ENCODE measurements at places on chromosomes 3 and 15. TPM values are rescaled to one million over a fixed set of nuclear protein-coding genes. Genes with fewer than 3 reads are reported as not detected.
A peak's percentile ranks its signal among the peaks of the same experiment; 100 is the strongest.

CLRN1 gene
- total RNA-seq, result not detected

CNOT10 gene
- total RNA-seq, result 39.0 TPM

IQCF5 gene
- not detected for total RNA-seq

GOLGA8K gene
- total RNA-seq, result not detected

STRIT1 gene
- not detected for total RNA-seq

CRBN gene
- 46.8 TPM for total RNA-seq

EHD4 gene
- 4.9 TPM for total RNA-seq

VIPR1 gene
- 0.04 TPM for total RNA-seq

CYP8B1 gene
- total RNA-seq, result 0.90 TPM

TMEM45A gene
- total RNA-seq, result 14.8 TPM

KNL1 gene
- 34.5 TPM for total RNA-seq

OR5H1 gene
- total RNA-seq, result not detected

- no peaks in the 10 kb centered on the region for H3K36me3 ChIP-seq
- H3K4me3 ChIP-seq, result no peak overlapping the region
- DNase-seq, result no peak
- no peak overlapping the region for H3K27ac ChIP-seq
- peaks cover 37% of the 10 kb centered on the region for H3K4me1 ChIP-seq
These were observed 7.5 kb downstream of the PLA2G4F start for GRCh38 chr15:42148808-42149492.

- no peak for DNase-seq
- no peak overlapping the region for H3K27ac ChIP-seq
- H3K36me3 ChIP-seq, result no peaks in the 10 kb centered on the region
These were observed 376.4 kb upstream of the GBE1 start for GRCh38 chr3:82137861-82138260.

GRCh38 chr15:95078003-95078402 is 846.6 kb downstream of the MCTP2 start:
- no peak overlapping the region for H3K4me3 ChIP-seq
- H3K36me3 ChIP-seq, result no peaks in the 10 kb centered on the region
- H3K27ac ChIP-seq, result no peak overlapping the region

DNA sequence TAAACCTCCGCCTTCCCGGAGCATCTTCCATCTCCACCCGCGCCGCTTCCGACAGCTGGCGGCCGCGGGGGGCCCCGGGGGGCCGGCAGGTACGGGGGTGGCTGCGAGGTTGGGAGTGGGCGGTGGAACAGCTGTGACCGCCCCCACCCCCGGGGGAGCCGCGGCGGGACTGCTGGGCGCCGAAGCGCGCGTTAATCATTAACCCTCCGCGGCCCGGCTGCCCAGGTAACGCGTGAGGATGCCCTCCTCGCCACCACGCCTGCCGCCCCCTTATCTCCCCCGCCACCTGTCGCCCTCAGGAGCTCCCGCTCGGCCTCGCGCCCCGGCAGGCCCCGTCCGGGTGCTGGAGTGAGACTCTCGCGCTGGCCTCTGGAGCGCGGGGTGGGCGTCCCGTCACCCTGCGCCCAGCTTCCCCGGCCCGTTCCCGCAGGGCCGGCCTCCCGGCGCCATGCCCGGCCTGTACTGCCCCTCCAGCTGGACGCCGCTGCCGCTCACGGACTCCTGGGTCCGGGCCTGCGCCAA is 757 bp downstream of the VWA5B2 start:
- peaks cover 11% of the 10 kb centered on the region for H3K4me1 ChIP-seq
- peaks cover 68% of the 10 kb centered on the region for H3K27me3 ChIP-seq
- peak overlapping the region; percentile 56 for H3K4me3 ChIP-seq
- no peaks in the 10 kb centered on the region for H3K36me3 ChIP-seq

DNA sequence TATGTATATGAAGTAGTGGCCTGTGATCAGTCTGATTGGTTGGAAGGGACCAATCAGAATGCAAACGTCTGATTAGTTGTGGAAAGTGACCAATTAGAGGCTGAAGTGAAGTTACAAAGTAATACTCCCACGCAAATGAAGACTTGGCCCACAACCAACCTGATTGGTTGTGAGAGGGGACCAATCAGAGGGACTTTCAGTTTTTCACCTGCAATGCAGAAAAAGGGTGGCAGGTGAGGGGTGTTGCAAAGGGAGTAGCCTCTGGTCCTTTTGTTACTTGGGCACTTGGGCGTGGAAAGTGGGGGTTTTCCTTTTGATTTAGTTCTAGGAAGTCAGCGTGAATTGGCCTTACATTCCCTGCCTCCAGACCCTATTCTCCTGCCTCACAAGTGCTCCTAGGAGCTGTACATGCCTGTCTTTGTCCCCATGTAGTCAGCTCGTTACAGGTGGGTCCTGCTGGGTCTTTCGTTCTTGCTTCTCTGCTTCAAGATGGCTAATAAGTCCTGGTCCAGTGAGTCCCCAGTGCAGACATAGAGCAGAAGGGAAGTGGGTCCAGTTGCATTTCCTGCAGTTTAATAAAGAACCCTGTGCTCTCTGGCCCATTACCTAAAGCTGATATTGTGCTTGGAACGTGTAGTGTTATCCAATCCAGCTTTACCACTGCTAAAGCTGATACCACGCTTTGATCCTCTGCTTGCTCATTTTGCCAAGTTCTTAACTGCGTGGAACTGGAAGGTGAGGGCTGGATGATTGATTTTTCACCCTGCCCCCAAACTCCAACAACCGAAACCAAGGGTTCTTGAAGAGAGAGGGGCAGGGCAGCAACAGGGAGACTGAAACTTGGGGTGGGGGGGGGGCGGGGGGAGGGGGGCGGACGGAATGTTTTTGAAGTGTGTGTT is 46.0 kb upstream of the CD47 start:
- DNase-seq, result no peak
- no peaks in the 10 kb centered on the region for H3K27me3 ChIP-seq
- H3K4me1 ChIP-seq, result no peaks in the 10 kb centered on the region

DNA sequence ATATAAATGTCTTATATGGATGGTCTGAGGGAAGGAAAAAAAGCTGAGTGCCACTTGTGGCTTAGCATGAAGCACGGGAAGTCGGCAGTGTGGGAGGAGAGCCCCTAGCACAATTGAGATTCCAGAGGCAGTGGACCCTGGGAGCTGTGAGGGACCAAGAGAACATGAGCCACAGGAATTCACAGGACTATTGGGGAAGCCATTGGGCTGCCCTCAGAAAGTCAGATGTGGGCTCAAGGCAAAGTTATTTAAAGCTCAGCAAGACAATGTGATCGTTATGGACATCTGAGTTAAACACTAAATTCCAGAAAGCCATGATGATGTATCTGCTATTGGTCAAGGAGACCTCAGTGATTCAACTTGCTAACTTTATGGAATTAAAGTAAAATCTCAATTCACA is 380.8 kb upstream of the IL12A start:
- DNase-seq, result no peak
- H3K4me1 ChIP-seq, result no peaks in the 10 kb centered on the region
- H3K4me3 ChIP-seq, result no peak overlapping the region
- no peaks in the 10 kb centered on the region for H3K36me3 ChIP-seq

- no peak for DNase-seq
- no peaks in the 10 kb centered on the region for H3K27me3 ChIP-seq
- no peak overlapping the region for H3K4me3 ChIP-seq
- H3K36me3 ChIP-seq, result no peaks in the 10 kb centered on the region
These were observed 219.0 kb downstream of the VGLL3 start for GRCh38 chr3:86771741-86772512.

- no peak for DNase-seq
- no peaks in the 10 kb centered on the region for H3K4me1 ChIP-seq
- H3K4me3 ChIP-seq, result no peak overlapping the region
- no peaks in the 10 kb centered on the region for H3K36me3 ChIP-seq
These were observed 455.6 kb downstream of the TBL1XR1 start for GRCh38 chr3:176741664-176742047.

DNA sequence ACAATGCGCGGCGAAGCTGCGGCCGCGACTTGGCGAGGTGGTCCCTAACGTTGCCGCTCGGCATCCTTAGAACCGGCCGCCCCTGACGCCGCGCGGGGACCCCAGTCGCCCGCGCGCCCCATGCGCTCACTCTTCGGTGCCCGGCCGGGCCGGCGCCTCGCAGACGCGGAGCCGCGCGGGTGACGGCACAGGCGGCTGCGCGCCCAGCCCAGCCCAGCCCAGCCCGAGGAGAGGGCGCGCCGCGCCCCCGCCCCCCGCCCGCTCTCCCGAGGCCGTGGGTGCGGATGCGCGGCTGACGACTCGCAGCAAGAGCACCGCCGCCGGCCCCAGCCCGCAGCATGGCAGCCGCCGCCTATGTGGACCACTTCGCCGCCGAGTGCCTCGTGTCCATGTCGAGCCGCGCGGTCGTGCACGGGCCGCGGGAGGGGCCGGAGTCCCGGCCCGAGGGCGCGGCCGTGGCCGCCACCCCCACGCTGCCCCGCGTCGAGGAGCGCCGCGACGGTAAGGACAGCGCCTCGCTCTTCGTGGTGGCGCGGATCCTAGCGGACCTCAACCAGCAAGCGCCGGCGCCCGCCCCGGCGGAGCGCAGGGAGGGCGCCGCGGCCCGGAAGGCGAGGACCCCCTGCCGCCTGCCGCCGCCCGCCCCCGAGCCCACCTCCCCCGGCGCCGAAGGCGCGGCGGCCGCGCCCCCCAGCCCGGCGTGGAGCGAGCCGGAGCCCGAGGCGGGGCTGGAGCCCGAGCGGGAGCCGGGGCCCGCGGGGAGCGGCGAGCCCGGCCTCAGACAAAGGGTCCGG is 437 bp downstream of the KLF13 start:
- H3K4me3 ChIP-seq, result peak overlapping the region; percentile 89
- H3K4me1 ChIP-seq, result peaks cover 52% of the 10 kb centered on the region
- DNase-seq, result no peak
- H3K36me3 ChIP-seq, result no peaks in the 10 kb centered on the region
- H3K27me3 ChIP-seq, result no peaks in the 10 kb centered on the region

- H3K27ac ChIP-seq, result no peak overlapping the region
- H3K27me3 ChIP-seq, result no peaks in the 10 kb centered on the region
- DNase-seq, result no peak
- no peaks in the 10 kb centered on the region for H3K4me1 ChIP-seq
- no peak overlapping the region for H3K4me3 ChIP-seq
- peaks cover 16% of the 10 kb centered on the region for H3K36me3 ChIP-seq
These were observed 36.4 kb downstream of the EIF3J start for GRCh38 chr15:44573386-44573785.

DNA sequence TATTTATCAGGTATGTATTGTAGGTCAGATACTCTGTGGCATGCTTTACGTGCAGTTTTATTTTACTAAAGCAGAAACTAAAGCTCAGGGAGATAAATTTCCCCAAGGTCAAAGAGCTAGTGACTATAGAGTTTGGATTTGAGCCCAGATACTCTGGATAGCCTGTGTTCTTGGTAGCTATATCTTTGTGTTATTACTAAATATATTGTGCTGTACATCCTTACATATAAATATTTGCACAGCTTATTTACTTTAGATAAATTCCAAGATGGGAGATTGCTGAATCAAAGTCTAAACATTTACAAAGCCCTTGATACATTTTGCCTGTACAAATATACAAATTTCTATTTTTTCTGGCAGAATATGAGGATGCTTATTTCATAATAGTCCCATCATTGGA is 660.9 kb upstream of the NAALADL2 start:
- H3K27ac ChIP-seq, result no peak overlapping the region
- no peak for DNase-seq
- H3K4me1 ChIP-seq, result no peaks in the 10 kb centered on the region
- no peak overlapping the region for H3K4me3 ChIP-seq
- no peaks in the 10 kb centered on the region for H3K36me3 ChIP-seq

DNA sequence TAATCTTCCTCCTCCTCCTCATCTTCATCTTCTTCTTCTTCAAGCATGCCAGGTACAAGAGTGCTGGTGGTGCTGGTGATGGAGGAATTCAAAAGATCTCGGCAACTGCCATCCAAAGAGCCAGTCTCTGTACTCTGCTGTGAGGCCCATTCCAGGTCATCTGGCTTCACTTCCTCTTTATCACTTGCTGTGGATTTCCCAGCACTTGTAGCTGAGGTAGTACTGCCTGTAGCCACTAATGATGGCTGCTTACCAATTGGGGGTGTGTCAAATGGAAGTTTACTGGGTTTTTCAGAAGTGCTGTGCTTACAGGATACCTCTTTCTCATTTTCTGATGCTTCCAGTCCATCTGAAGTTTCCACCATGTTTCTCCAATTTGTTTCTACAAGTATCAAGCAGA is 28.8 kb upstream of the SHC4 start:
- H3K27ac ChIP-seq, result no peak overlapping the region
- H3K4me3 ChIP-seq, result no peak overlapping the region
- no peaks in the 10 kb centered on the region for H3K4me1 ChIP-seq
- H3K36me3 ChIP-seq, result peaks cover 46% of the 10 kb centered on the region

DNA sequence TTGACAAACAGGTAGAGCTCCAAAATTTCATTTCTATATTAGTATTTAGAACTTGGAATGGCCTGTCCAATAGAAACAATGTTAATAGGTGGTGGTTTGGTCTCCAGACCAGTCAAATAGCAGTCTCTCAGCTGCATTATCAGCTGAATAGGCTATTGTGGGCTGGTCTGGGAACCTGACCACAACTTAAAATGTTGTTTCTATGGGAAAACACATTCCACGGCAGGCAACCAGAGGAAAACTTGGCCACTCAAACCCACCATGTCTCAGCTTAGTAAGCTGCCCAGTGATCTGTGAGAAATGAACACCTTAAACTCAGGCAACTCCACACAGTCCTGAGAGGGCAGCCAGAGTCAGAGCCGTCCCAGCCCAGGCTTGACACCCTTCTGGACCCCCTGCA is 20.4 kb downstream of the FBN1 start:
- no peaks in the 10 kb centered on the region for H3K27me3 ChIP-seq
- H3K4me3 ChIP-seq, result no peak overlapping the region

DNA sequence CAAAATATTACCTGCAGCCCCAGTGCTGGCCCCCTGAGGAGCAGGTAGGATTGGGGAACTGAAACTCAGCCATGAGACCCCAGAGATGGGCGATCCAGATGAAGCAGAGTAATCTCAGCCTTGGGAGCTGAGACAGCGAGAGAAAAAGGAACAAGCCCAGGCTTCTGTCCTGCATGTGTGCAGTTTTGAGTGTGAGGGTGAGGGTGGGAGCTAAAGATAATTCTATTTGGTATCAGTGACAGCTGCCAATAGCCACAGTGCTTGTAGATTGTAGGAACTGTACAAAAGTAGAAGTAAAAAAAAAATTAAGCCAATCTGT is 5.9 kb downstream of the ATP8B4 start:
- no peak overlapping the region for H3K27ac ChIP-seq
- no peak overlapping the region for H3K4me3 ChIP-seq
- H3K27me3 ChIP-seq, result no peaks in the 10 kb centered on the region

GRCh38 chr3:179715582-179715981 is 62.7 kb downstream of the USP13 start:
- no peak for DNase-seq
- H3K36me3 ChIP-seq, result peaks cover 6% of the 10 kb centered on the region
- no peaks in the 10 kb centered on the region for H3K4me1 ChIP-seq
- no peak overlapping the region for H3K27ac ChIP-seq

GRCh38 chr3:124654470-124654845 is 75.8 kb upstream of the UMPS start:
- peak overlapping the region; percentile 70 for H3K27ac ChIP-seq
- no peaks in the 10 kb centered on the region for H3K27me3 ChIP-seq
- DNase-seq, result peak; percentile 81
- peaks cover 30% of the 10 kb centered on the region for H3K4me1 ChIP-seq
- no peak overlapping the region for H3K4me3 ChIP-seq
